Amniotic stem cell (primary cell): ENCODE measurements at places on chromosomes 11 and 22.

- DNase-seq, result no peak
Measured at GRCh38 chr22:48370508-48371325, 1457.0 kb downstream of the BRD1 start.

DNA sequence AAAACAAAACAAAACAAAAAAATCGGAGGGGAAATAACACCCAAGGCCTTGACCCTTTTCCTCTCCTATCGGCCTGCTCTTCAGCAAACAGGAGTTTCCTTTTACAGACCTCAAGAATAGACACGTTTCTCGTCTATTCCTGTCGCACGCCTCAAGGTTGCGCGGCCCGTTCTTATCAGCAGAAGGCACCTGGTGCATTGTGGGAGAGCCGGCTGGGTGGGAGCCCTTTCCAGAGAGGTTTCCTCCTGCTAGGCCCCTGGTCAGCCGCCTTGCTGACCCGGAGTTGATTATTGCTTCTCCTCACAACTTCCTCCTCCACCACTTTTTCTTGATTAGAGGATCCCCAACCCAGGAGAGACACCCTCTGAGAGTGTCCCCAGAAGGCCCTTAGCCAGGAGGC lies 497.3 kb downstream of the MIAT start:
- no peak for DNase-seq

DNA sequence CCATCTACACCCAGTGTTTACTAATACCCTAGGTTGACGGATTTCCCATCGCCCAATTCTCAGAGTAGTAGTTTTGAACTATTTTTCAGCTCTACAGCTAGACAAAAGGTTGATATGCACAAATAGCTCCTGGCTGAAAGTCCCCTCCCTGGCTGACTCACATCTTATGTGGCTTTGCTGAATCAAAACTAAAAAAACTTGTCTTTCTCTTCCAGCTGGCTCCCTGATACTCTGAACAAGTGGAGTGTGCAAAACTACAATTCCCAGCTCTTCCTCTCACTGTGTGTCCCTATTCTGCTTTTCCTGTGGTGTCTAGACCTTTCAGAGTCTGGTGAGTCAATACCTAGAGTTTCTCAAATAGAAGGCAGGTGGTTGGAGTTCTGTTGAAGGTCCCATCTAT lies 12.7 kb upstream of the LARGE1 start:
- DNase-seq, result no peak

- DNase-seq, result no peak
Measured at GRCh38 chr22:17100621-17101020, 15.8 kb downstream of the IL17RA start.
